Stimulated activated CD4-positive, alpha-beta T cell treated with anti-CD3 and anti-CD28 coated beads, Interleukin-12 subunit alpha, Interleukin-12 subunit beta, amount 100 ng/mL, for 4 hours (primary cell): ENCODE measurements at places on chromosomes 1 and 21.
A peak's percentile ranks its signal among the peaks of the same experiment; 100 is the strongest.

- DNase-seq, result no peak
Measured at GRCh38 chr1:92923664-92924063, 37.6 kb downstream of the DIPK1A start.

- DNase-seq, result peak; percentile 47
Measured at GRCh38 chr1:66445492-66446181, 88.3 kb upstream of the SGIP1 start.

DNA sequence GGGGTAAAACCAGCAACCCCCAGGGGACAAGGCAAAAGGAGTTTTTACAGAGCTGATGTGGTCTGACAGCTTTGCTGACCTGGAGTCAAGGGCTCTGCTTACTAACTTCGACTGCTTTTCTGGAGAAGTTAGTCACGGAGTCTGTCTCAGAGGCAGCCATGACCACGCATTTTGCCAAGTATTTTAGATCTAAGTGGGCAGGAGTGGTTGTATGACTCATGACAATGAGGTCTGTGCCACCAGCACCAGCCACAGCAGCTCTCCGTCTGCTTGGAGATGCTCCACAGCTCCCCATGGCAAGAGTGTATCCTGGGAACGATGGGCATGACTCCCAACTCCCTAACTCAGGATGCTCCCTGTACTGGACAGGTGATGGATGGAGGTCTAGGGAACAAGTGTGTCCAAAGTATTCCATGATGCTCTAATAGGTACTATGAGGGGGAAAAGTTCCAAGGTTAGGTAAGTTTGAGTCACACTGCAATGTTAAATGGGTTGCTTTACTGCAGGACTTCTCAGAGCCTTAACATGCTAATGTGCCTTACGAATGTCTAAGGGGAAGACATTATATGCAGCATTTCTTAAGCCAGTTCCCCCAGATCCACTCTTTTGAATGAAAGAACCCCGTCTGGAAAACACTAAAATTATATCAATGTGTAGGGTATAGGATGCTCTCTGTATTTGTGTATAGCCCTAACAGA is 359.0 kb downstream of the HHAT start:
- no peak for DNase-seq

DNA sequence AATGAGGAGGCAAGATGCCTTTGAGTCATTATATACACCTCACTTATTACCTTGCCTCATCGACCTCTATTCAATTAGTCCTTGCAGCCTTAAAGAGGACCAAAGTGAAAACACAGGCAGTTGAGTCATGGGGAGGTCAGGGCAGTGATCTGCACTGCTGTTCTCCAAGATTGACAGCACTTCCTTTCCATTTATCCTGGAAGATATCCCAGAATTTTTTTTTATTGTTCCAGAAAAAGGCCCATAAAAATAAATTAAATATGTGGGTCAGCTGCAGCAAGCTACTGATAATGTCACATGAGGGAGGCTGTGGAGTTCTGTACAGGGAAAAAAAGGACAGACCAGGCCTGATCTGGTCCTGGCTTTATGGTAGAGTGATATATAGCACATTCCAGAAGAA is 33.2 kb upstream of the CDC42BPA start:
- DNase-seq, result no peak

GRCh38 chr1:42917241-42917495 is 41.5 kb downstream of the SLC2A1 start:
- no peak for DNase-seq

DNA sequence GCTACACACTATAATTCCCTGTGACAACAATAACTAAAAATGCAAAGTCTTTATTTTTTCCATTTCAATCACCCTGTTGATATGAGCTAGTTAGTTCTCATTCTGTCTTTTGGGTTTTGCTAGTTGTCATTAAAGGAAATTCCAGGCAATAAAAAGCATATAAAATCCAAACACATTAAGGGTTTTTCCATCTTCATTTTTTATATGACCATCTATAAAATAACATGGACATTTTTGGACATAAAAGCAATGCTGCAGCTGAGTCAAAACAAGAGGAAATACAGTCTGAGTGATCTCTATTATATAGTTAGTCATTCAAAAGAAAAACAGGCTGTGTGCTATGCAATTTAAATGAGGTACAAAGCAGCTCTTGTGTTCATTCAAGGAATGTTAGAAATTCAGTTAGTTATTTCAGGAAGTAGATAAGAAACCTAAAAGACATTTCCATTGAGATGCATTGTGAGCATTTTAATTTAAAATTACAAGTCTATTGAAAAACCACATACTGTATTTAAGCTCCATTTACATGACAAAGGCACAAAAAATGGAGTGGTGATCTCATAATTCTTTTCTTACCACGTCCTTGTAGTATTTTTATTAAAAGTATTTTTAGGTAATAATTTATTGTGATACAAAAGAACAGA is 67.3 kb upstream of the BCL10 start:
- DNase-seq, result no peak

- no peak for DNase-seq
Measured at GRCh38 chr21:45016031-45016405, 58.4 kb upstream of the ADARB1 start.

GRCh38 chr21:38918607-38919346 is 113.0 kb downstream of the ETS2 start:
- no peak for DNase-seq

DNA sequence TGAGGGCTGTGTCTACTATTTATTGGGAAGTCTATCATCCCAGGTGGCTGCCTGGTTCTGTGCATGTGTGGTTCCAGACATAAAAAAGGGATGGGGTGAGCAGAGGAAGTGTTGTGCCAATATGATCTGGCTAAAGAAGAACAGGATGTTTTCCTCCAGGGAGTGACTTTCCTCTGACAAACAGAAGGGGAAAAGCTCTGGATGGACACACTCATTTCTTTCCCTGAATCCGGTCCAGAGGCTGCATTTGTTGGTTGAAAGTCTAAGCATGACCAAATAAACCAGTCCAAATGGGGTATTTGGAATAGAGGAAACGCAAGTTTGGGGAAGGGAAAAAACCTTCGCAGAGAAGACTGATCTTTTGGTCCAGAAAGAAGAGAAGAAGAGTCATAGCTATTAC is 12.7 kb downstream of the GREM2 start:
- no peak for DNase-seq

- no peak for DNase-seq
Measured at GRCh38 chr1:171674431-171675405, 22.2 kb upstream of the MYOC start.

DNA sequence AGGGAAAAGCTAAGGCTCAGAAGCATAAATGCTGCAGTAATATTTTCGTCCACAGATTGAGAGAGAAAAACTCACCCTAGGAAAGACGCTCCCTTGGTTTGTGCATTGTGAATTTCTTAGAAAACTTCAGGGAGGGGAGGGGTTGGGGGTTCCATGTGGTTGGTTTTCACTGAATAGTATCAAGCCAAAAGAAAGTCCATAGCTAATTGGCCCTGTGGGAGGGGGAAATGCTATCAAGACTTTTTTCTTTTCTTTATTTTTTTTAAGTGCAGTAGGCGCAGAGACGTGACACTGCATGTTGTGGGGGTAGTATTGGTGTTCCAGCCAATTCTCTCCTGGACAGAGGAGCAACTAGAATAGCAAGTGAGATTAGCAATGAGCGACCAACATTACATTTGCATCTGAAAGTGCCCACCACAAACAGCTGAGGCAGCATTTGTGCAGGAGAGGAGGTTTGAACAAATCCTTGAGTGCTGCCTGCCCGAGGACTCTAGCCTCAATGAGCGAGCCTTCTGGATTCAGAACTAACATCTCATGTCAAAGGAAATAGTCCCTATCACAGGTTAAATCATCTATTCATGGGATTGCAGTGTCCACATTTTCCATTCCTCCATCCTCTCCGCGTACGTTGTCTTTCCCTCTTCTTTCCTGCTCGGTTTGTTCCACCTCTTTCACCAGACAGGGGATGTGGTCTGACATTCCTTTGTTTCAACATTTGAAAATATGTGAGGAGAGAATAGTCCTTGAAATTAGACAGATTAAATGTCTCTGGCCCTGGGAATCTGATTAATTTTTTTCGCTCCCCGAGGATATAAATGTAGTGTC is 118.0 kb upstream of the MARK1 start:
- no peak for DNase-seq

- DNase-seq, result no peak
Measured at GRCh38 chr1:90358448-90358847, 358.7 kb downstream of the BARHL2 start.

GRCh38 chr1:209038316-209038715 is 545.2 kb upstream of the CAMK1G start:
- no peak for DNase-seq

- no peak for DNase-seq
Measured at GRCh38 chr1:45370575-45370974, 30.3 kb upstream of the MUTYH start.

GRCh38 chr1:109864930-109865612 is 45.6 kb upstream of the CSF1 start:
- DNase-seq, result no peak

GRCh38 chr21:32004291-32004690 is 131.5 kb downstream of the HUNK start:
- DNase-seq, result no peak

DNA sequence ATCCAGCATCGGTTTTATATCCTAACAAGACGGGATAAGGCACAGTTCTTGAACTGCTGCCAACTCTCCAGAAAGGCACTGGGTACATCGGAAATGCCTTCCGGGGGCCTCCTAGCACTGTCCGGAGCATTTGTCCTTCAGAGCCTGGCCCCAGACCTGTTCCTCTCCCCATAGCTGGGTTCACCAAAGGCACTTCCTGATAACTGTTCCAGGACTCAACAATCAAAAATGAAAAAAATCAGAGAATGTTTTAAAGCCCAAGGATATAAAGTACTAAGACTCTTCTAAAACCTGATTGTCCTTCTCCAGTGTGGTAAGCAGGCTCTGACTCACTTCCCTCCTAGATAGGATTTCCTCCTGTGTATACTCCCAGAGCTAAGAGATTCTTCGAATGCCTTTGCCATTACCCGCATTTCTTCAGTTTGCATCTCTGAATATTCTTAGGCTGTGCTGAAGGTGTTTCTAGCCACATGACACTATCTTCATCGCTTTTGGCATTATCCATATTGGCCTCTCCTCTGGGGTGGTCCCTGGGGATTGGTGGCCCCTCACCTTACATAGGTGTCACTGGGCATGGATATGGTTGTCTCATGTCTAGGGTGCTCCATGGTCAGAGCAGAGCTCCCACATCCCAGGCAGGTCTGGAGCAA is 112.9 kb downstream of the ZBTB18 start:
- DNase-seq, result no peak

DNA sequence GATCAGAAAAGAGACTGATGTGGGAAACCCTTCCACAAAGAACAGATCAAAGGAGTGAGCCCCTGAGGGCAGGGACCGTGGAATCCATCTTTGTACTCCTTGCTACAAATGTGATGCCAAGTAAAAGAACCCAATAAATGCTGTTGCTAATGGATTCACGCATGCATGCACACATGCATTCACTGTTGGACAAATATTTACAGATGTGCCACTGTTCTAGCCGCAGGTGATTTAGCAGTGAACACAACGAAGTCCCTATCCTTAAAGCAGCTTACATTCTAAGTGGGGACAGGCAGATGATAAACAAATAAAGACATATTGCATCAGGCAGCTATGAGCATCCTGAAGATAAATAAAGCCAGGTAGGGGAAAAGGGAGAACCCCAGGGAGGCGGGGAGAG is 67.8 kb downstream of the ITPKB start:
- no peak for DNase-seq

DNA sequence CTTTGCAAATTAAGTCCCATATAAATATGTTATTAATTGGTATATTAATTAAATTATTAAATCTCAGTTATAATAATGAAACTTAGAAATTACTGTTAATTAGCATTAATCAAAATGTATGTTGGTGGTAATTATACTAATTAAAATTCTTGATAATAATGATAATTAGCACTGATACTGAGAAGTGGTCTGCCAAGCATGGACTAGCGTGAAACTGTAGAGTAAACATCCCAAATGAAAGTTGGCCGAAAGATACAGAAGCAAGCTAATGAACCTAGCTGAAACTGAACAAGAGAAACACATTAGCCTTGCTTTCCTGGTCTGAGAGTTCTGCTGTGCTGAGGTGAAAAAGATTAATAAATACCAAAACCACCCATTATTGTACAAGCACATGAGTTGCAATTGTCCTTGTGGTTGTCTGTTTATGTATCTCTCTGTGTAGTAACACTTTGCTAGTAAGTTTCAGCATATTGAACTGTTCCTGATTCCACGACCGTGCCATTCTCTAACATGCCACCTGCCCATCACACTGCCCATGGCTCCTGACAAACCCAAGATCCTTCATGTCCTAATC is 341.8 kb downstream of the PLPP3 start:
- DNase-seq, result no peak

DNA sequence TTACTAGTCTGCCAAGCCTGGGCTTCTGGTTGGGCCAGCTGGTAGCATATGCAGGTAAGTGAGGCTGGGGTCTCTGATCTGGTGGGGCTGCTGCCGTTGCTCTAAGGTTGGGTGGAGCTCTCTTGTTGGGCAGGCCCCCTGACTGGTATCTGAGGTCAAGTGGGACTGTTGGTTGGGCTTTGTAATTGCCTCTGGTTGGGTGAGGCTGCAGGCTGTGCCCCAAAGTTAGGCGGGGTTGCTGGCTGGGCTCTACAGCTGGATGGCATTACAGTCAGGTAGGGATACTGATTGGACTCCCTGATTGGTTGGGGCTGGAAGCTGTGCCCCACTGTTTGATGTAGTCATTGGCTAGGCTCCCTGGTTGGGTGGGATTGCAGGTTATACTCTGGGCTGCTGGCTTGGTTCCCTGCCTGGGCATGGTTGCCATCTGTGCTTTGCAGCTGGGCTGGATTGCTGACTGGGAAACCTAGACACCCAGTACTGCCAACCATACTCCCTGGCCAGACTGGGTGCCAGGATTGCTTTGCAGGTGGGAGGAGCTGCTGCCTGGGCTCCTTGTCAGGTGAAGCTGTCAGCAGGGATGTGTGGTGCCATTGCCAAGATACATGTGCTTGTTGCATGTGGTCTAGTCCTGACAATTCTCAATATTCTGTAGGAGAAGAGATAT is 130.5 kb downstream of the RABGAP1L start:
- no peak for DNase-seq

GRCh38 chr1:23343221-23344110 is 618 bp downstream of the HNRNPR start:
- DNase-seq, result peak; percentile 51

DNA sequence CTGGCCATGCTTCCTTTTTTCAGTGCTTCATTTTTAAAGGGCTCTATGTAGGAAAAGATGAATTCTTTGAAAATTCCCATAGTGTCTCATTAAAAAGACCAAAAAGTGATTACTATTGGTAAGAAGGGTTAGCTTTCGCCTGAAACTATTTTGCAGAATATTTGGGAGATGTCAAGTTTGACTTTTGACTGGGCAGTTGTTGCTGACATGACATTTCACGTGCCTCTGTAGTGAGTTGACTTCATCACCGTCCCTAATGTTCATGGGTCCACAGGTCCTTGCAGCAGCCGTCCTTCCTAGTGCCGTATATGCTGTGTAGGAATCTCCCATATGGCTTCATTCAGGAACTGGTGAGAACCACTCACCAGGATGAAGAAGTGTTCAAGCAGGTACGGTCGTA is 88.7 kb upstream of the KIF1B start:
- no peak for DNase-seq

- no peak for DNase-seq
Measured at GRCh38 chr1:151920149-151920548, 10.8 kb upstream of the THEM4 start.

- no peak for DNase-seq
Measured at GRCh38 chr1:246333855-246334254, 173.2 kb downstream of the SMYD3 start.
